Heart right ventricle (tissue), 16 donors: ENCODE measurements at places on chromosomes 6 and 20. TPM values are rescaled to one million over a fixed set of nuclear protein-coding genes. Genes with fewer than 3 reads are reported as not detected.

GRCh38 chr6:140988780-140989179 is 1143.9 kb upstream of the GJE1 start:
- DNase-seq, result no peak

DNA sequence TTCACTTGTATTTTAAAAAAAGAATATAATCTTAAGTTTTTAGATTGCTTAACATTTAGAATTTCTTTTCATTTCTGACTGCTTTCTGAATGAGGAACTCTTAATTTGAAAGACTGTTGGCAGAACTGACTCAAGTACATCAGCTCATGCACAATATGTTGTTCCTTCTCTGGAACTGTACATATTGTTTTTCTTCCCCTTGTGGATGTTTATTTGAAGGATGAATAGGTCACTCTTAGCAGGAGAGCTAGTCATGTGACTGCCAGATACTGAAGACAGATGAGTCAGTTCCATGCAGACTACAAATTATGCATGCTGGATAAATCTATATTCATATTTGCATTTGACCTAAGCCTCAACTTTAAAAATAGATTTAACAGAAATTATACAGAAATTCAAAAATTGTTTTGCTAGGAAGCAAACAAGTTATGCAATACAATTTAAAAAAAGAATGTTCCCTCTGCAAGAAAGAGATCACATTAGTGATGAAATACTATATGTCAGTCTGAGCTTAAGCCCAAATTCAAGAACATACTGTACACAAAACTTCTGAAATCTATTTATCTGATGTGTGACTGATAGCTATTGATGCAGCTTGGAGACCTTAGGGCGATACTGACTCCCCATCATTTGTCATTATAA is 1274.9 kb upstream of the GJE1 start:
- DNase-seq, result no peak

DNA sequence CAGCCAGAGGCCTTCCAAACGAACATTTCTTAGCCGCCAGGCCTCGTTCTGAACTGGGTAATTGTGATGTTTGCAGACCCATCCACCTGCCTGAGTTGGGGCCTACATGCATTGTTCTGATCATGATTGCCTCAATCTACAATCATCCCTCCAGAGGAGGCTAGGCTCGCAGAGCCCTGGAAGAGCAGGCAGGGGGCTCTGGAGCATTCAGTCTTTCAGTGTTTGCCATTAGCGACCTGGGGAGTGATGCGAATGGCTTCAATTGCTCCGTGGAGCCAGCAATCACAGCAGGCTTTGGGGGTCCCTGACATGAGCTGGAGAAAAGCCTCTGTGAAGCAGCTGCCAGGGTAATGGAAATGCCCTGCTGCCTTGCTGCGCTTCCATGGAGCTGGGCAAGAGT is 22.0 kb downstream of the SNAP25 start:
- DNase-seq, result no peak

DNA sequence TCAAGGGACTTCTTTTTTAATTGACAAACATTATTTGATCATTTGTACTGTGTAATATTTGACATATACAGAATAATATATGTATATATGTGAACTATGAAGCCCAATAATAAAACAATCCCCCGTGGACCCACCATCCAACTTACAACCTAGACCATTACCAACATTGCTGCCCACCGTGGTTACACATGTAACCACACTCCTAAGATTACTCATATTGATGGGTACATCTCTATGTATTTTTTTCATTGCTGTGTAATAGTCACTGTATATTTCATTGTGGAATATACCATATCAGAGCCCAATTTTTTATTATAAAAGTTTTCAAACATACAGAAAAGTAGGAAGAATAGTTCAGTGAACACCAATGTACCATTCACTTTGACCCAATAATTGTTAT is 94.3 kb downstream of the RTN4IP1 start:
- no peak for DNase-seq

- DNase-seq, result no peak
These were observed 166.8 kb upstream of the FOXQ1 start for GRCh38 chr6:1144842-1145767.

DNA sequence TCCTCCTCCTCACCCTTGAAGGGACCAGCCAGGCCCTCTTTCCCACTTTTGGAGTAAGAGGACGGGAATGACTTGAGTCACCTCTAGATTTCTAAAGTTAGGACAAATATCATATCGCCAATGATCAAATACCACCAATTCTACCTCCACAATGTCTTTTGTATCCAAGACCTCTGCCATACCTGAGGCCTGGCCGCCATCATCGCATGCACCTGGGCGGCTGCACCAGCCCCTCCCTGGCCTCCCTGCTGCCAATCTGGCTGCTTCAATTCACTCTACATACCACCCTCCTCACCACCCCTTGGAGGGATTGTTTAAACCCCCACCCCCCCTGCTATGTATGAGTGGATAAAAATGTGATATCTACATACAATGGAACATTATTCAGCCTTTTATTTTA is 75.0 kb upstream of the RALY start:
- no peak for DNase-seq

DNA sequence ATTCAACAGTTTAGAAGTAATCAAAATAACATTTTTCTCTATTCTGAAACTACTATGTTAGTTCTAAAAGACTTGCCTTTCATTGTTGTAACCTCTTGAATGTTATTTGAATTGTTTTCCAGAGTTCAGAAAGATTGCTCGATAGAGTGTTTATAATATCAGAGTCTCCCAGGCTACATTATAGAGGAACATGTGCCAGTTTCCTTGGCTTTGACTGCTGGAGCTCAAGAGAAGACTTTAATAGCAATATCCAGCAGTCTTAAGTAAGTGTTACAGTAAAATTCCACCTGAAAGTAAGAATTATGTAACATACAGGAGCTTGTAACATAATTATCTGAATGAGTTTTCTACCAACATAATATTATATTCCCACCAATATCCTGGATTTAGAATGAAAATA is 991.8 kb upstream of the ADGRB3 start:
- no peak for DNase-seq

GRCh38 chr20:50248104-50248641 is 57.5 kb downstream of the CEBPB start:
- DNase-seq, result no peak

DNA sequence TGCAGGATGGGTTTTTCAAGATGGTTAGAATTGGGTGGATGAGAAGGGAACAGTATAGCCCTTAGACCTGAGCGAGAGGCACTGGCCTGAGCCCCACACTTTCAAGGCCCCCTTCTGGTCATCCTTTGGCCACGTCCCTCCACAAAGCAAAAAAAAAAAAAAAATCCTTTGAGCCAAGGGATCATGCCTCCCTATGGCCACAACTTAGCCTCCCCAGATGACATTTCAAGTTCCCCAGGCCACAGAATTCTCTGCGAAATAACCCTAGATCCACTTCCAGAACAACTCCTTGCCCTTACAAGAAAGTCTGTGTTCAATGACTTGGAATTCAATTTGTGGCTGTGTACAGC is 30.4 kb downstream of the ELOVL2 start:
- no peak for DNase-seq

- no peak for DNase-seq
These were observed 10.2 kb downstream of the STX11 start for GRCh38 chr6:144160431-144161005.

DNA sequence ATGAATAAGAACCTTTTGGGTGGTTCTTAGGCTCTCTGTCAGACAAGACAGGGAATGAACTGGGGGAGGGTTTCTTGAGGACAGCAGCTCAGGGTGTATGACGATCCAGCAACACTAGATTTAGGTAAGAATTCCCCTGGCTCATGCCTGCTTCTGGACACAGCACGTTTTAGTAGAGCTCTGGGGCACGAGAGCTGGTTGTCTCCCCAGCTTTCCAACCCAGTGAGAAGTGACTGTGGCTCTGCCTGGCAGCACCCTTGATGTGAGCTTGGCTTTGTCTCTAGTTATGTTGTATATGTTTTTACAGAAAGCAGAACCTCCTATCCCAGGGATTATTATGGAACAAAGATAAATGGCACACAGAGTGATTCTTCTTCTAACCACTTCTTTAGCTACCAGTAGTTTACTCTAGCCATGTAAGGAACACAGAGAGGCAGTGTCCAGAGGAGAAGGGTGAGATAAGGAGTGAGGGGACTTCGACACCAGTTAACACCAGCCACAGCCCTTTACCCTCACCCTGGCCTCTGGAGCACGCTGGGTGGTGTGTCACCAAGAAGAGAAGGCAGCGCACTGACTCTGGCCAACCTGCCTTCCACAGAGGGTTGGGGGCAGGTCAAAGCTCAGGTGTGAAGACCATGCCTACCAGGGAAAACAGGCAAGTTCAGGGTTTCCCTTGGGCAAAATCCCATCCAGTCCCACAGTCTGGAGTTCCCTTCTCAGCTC is 3.9 kb downstream of the APOBEC2 start:
- DNase-seq, result no peak

DNA sequence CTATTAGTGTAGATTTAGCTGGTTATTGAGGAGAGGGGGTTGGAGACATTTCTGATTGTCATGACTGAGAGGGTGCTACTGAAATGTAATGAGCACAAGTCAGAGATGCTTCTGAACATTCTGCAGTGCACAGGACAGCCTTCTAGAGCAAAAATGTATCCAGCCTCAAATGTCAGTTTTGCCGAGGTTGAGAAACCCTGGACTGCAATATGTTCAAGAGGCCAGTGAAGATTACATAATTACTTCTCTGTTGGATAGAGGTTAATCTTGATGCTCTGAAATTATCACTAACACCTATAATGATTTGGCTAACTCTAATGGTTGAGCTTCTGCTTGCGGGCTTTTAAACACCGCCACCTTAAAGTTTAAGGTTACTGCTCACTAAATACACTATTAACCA is 3.4 kb upstream of the DUSP22 start:
- DNase-seq, result no peak

DNA sequence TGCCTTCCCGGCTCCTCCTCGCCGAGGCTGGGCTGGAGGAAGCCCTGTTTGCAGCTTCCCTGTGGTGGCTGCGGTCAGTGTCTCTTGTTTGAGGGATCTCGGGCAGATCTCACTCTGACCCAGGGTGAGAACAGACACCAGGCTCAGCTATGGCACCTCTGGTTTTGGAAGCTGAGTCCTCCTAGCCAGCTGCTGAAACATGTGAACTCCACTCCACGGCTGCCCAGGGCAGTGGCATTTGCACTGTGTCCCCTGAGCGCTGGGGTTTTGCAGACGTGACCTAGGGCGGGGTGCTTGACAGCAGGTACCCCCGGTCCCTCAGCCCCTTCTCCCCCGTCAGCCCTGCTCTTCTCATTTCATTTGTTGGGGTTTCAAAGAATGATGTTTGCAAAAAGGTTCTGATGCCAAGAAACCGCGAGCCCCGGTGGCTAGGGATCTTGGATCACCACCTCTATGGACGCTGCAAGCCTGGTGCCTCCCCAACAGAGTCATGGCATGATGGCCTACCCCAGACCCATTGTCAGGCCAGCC is 55.0 kb upstream of the DACT2 start:
- DNase-seq, result no peak

DNA sequence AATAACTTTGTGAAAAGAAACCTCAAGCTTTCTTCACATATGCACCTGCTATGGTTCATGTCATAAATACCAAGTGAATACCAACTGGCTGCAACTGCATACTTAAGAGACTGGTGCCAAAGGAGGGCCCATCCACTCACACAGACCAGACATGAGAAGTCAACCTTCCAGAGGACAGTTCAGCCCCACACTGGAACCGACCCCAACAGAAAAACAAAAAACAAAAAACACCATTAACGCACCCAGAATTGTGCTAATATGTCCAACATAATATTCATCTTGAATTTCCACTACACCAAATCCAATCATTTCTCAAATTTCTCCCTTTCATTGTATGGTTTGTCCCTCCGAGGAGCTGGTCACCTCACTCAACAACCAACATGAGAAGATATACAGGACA is 42.8 kb downstream of the CHD6 start:
- no peak for DNase-seq

GRCh38 chr20:5767493-5768098 is 17.4 kb downstream of the SHLD1 start:
- DNase-seq, result no peak

DNA sequence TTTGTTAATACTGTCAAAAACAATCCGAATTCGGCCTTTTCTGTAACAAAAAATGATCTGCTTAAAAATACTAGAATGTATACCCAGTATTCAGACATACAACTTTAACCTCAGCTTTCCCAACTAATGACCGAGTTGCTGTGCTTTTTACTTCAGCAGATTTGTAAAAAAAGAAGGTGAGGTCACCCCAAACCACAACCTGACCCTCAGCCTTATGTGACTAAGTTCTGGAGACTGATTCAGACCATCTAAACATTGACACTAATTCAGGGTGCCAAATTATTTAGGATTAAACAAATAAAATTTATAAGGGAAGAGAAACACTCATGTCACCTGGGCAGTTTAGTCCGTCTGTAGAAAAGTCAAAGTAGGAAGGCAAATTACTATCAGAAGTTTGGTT is 7.7 kb downstream of the CCN6 start:
- no peak for DNase-seq

DNA sequence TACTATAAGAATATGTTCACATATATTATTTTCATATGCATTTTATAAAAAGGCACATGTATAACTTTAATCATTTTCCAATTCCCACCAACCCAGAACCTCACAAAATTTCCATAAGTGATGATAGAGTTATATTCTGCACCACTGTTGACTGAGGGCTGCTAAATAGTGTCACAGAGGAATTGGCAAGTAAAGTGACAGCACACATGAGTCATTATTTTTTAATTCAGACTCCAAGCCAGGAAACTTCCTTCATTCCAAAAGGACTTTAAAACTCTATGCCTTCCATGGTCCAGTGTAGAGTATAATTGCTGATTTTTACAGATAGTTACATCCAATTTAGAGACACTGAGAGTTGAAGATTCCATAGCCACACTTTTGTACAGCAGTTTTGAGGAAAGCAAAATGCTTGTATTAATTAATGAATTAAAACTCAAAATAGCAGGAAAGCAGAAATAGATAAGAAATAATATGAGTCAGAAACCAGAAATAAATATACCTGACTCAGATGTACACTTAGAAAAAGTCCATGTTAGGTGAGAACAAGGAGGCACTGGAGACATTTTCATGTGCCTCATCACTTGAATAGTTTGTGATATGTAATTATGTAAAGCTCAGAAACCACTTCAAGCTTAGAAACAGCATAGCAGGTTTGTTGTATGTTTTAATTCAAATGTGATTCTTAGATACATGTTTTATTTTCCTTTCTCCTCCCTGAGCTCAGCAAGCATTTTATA is 425.2 kb upstream of the OPRM1 start:
- no peak for DNase-seq

- DNase-seq, result no peak
These were observed 393.8 kb downstream of the SMOC2 start for GRCh38 chr6:168834801-168835200.

Gene PDE7B
- polyA plus RNA-seq, result 5.9 TPM

Gene PPIL6
- polyA plus RNA-seq, result 0.44 TPM

Gene C4B
- polyA plus RNA-seq, result 33.8 TPM

Gene ABHD16B
- polyA plus RNA-seq, result 0.32 TPM

Gene BFSP1
- polyA plus RNA-seq, result 0.19 TPM
